Mammary microvascular endothelial cell (primary cell): ENCODE measurements at places on chromosomes 2 and 18. TPM values are rescaled to one million over a fixed set of nuclear protein-coding genes. Genes with fewer than 3 reads are reported as not detected.

HSPD1 gene
- total RNA-seq = 195 and 227 TPM in 2 replicates

ZC3H6 gene
- total RNA-seq = 1.2 TPM in 2 replicates

ATP6V1C2 gene
- 0.13 TPM in 1 of 2 replicates, not detected in the other for total RNA-seq

CCDC121 gene
- total RNA-seq = 0.87 and 1.8 TPM in 2 replicates

IFIH1 gene
- 24.5 and 26.0 TPM in 2 replicates for total RNA-seq

OBSL1 gene
- total RNA-seq = 2.2 and 2.8 TPM in 2 replicates

IL1RN gene
- not detected in 2 replicates for total RNA-seq

RNF25 gene
- total RNA-seq = 19.9 and 26.9 TPM in 2 replicates

FAM124B gene
- total RNA-seq = 21.3 and 22.1 TPM in 2 replicates

PLA2R1 gene
- 4.9 and 6.4 TPM in 2 replicates for total RNA-seq

DCC gene
- total RNA-seq = not detected in 2 replicates

LYPD1 gene
- 24.4 and 26.4 TPM in 2 replicates for total RNA-seq

HES6 gene
- total RNA-seq = 3.3 and 4.5 TPM in 2 replicates

TNFRSF11A gene
- total RNA-seq = 3.6 and 6.2 TPM in 2 replicates

CNRIP1 gene
- 69.2 and 78.7 TPM in 2 replicates for total RNA-seq

TRPM8 gene
- total RNA-seq = not detected in 2 replicates

IL36RN gene
- not detected in 2 replicates for total RNA-seq

LYG1 gene
- not detected in 2 replicates for total RNA-seq

RAMP1 gene
- not detected in 2 replicates for total RNA-seq

OR6B2 gene
- total RNA-seq = not detected in 2 replicates

CCDC141 gene
- 0.13 and 0.44 TPM in 2 replicates for total RNA-seq

CHRNG gene
- total RNA-seq = not detected in 2 replicates

GPR45 gene
- not detected in 2 replicates for total RNA-seq

REG1B gene
- total RNA-seq = not detected in 2 replicates

ADD2 gene
- total RNA-seq = 14.3 and 15.4 TPM in 2 replicates

GRB14 gene
- total RNA-seq = 0.33 and 2.6 TPM in 2 replicates

RAB6D gene
- total RNA-seq = under 0.01 and 0.05 TPM in 2 replicates

C1QL2 gene
- not detected in 2 replicates for total RNA-seq

SMYD1 gene
- not detected in 2 replicates for total RNA-seq

TUBA4B gene
- not detected in 2 replicates for total RNA-seq

GAL3ST2 gene
- total RNA-seq = not detected in 2 replicates

RTN4 gene
- total RNA-seq = 392 and 407 TPM in 2 replicates

CLHC1 gene
- 0.93 and 1.1 TPM in 2 replicates for total RNA-seq

GMCL1 gene
- total RNA-seq = 8.3 and 8.6 TPM in 2 replicates

UGT1A3 gene
- not detected in 2 replicates for total RNA-seq

CD8B2 gene
- not detected in 2 replicates for total RNA-seq
